ENCODE measurements at places on chromosomes 5 and 9. TPM values are rescaled to one million over a fixed set of nuclear protein-coding genes. Genes with fewer than 3 reads are reported as not detected.

The IL5 gene
- total RNA-seq: not detected

The OSMR gene
- 13.9 TPM for total RNA-seq

The ZNF366 gene
- total RNA-seq: 2.5 TPM

The EPB41L4A gene
- 39.2 TPM for total RNA-seq

The LCN1 gene
- total RNA-seq: 13.0 TPM

The TDRD7 gene
- total RNA-seq: 108 TPM

The DAB2IP gene
- total RNA-seq: 38.5 TPM

The CATSPER3 gene
- total RNA-seq: not detected
